Activated CD4-positive, alpha-beta T cell treated with anti-CD3 and anti-CD28 coated beads, Interleukin-2, amount 50 U/mL, for 1 hour (primary cell): ENCODE measurements at places on chromosomes 1 and 21.

- no peak for DNase-seq
These were observed 563.5 kb downstream of the PTPRC start for GRCh38 chr1:199202331-199202730.

DNA sequence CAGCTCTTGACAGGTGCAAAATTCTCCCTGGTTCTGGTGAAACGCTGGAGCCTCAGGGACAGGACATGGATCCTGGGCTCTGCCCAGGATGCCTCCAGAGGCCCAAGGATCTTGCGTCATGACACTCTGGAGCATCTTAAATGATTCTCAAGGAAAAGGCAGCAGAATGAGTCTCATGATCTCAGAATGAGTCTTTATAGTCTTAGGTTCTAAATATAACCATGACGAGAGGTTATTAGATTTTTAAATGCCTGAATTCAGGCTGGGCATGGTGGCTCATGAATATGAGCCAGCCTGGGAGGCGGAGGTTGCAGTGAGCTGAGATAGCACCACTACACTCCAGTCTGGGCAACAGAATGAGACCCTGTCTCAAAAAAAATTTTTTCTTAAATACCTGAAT, 55.5 kb downstream of the ECE1 start:
- DNase-seq: no peak

- DNase-seq: no peak
These were observed 22.4 kb upstream of the KIFAP3 start for GRCh38 chr1:170096806-170097340.

GRCh38 chr1:201250326-201251011, 32.8 kb upstream of the PKP1 start:
- DNase-seq: no peak

DNA sequence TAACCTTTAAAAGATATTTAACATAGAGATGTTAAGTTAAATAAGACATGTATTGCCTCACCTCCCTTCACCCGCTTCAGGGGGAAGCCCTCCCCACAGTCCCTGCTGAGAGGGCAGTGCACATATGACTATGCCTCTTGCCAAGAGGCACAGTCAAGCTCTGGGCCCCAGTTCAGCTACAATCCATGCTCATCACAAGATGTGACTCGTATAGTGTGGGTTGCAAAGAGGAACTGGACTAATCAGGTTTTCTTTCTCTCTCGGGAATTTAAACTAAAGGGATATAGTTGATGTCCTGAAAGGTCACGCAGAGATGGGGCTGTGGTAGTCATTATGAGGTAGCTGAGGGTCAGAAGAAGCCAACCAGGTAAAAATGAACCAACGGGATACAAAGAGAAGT, 35.6 kb downstream of the LYST start:
- no peak for DNase-seq

- DNase-seq: no peak
These were observed 141.1 kb downstream of the TLR5 start for GRCh38 chr1:223001653-223002634.

GRCh38 chr1:60886793-60887331, 195.5 kb upstream of the NFIA start:
- no peak for DNase-seq

DNA sequence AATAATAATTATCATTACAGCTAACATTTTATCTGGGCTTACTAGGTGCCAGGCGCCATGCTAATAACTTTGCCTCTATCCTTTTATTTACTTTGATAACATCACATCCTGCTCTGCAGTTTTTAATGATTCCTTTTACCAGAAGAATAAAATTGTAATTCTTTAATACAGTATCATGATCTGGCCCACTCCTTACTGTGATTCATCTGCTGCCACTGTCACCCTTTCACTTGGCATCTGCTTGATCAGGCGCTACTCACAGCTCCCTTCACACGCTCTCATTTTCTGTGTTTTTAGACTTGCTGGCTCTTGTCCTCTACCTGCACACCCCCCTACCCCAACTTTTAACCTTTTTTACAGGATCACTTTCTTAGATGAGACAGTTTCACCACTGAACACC, 167.5 kb downstream of the NTMT2 start:
- DNase-seq: no peak

- no peak for DNase-seq
These were observed 51.9 kb downstream of the NR5A2 start for GRCh38 chr1:200079232-200079940.

- DNase-seq: no peak
These were observed 76.9 kb upstream of the TIAM1 start for GRCh38 chr21:31420988-31421387.
